ENCODE measurements at places on chromosomes 11 and 22.

DNA sequence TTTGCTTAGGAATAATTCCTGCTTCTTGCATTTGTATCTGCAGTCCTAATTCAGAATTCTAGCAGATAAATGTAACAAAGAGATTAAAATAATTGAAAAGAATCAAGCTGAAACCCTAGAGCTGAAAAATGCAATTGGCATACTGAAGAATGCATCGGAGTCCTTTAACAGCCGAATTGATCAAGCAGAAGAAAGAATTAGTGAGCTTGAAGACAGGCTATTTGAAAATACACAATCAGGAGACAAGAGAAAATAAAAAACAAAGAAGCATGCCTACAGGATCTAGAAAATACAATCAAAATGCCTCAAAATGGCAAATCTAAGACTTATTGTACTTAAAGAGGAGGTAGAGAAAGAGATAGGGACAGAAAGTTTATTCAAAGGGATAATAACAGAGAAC is 8.2 kb downstream of the TREH start:
- DNase-seq: no peak

DNA sequence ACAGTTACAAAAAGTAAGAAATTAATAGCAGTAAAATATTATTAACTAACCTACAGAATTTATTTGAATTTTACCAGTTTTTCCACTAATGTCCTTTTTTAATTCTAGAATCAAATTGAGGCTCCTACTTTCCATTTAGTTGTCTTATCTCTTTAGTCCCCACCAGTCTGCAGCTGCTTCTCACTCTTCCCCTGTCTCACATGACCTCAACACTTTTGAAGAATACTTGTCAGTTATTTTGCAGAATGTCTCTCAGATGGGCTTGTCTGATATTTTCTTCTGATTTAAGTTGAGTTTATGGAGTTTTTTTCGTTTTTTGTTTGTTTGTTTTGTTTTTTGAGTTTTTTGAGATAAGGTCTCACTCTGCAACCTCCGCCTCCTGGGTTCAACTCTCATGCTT is 74.3 kb upstream of the ADORA2A start:
- no peak for DNase-seq

- DNase-seq: no peak
Measured at GRCh38 chr11:62538470-62539237, 8.0 kb downstream of the AHNAK start.

DNA sequence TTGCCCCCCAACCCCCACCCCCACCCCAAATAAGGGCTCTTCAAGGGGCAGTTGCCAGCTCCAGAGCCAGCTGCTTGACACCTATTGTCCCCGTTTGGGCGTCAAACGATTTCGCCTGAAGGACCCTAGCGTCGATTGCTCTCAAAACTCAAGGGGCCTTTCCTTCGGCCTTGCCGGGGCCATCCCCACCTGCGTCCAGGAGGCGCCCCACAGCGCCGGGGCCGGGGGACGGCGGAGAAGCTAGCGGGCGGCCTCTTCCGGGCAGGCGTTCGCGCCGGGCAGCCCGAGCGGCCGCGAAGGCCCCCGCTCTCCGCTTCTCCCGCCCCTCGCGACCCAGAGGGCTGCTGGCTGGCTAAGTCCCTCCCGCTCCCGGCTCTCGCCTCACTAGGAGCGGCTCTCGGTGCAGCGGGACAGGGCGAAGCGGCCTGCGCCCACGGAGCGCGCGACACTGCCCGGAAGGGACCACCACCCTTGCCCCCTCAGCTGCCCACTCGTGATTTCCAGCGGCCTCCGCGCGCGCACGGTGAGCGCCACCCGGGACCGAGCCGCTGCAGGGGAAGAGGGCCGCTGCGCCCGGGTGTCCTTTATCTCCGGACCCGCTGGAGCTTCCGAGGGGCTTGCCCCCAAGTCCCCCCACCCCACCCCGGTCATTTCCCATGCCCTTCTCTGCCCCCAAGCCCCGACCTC is at the start of gene CAPRIN1:
TSS of gene CAPRIN1 (plus strand) at position 383 of the 687 bp plus-strand sequence. CDS start 690 bp downstream, outside the sequence.
- no peak for DNase-seq

GRCh38 chr11:28144808-28145207 is 36.6 kb downstream of the METTL15 start:
- no peak for DNase-seq

DNA sequence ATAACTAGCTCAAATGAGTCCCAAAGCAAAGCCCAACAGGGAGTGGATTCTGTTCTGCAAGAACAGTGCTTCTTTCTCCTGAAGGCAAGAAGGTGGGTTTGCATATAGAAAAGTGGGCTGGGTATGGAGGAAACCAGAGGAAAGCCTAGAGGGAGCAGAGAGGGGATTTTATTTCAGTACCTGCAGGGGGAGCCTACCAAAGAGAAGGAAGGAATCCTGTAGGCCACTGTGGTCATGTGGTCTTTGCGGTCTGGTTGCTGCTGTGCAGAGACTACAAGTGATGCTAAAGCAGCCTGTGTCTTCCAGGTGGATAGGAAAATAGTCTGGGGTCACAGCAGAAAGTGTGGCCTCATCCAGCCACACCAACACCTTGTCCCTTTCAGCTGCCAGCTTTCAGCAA is 33.2 kb upstream of the ZBTB16 start:
- DNase-seq: no peak

DNA sequence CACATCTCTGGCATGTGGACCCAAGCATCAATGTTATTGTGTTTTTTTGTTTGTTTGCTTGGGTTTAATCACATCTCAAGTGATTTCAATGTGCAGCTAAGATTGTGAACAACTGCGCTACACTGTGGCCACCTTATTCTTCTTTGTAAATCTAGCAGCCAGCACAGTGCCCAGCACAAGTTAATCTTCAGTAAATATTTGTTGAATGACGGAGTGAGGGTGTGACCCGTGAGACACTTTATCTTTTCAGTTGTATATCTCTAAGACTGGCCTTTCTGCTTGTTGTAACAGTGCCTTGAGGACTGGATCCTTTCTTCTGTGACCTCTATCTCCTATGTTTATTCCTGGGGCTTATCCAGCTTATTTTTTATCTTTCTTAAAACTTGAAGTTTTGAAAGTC is 21.4 kb upstream of the AMOTL1 start:
- DNase-seq: no peak

DNA sequence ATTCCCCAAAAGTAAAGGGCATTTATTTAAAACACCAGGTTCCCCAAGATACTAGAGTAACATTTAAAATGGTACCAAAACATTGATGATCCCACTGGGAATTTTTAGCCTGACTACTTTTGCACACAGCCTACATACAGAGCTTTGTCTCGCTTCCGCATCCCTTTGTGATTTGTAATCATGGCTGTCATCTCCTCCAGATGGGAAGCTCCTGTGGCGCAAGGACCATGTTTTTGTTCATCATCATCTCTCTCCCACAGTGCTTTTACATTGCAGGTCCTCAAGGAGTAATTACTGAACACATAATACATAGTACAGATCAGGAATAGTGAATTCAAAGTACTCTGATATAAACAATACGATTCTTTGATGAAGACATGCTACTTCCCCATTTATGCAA is 231.2 kb upstream of the MTNR1B start:
- no peak for DNase-seq

- DNase-seq: no peak
Measured at GRCh38 chr22:20402960-20403778, 9.2 kb downstream of the ZNF74 start.

DNA sequence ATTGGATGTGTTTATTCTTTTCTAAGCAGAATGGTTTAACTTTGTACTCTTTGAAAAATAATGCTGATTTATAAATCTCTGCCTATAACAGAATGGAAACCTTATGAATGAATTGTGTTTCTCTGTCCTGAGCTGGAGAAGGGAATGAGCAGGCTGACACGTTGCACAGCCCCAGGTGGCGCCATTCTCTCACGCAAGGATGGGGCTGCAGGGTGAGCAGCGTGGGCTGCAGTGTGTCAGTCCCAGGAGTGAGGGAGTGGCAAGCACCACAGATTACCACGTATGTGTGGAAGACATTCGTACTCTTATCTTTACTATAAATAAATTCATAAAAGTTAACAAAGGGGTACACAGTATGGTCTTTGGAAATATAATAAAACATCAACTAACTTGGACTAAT is 33.4 kb downstream of the FDX1 start:
- no peak for DNase-seq

GRCh38 chr22:43293655-43294392 is 49.3 kb downstream of the SCUBE1 start:
- DNase-seq: no peak

GRCh38 chr22:43747877-43748276 is 64.2 kb downstream of the EFCAB6 start:
- no peak for DNase-seq

- no peak for DNase-seq
Measured at GRCh38 chr11:117781627-117782026, 15.4 kb downstream of the DSCAML1 start.

GRCh38 chr11:103659743-103660142 is 376.7 kb upstream of the DDI1 start:
- no peak for DNase-seq

DNA sequence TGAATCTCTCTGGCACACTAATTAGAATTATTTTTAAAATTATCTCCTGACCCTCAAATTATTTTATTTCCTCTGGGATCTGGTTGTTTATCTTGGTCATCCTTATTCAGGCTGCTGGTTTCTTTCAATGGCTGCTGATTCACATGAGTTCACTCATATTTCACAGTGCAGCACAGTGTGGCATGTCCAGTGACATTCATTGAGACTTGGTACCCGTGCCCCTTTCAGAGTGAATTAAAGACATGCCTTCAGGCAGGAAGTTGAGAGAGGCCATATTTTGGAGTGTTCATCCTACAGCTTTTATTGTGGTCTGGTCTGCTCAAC is 13.5 kb downstream of the DCPS start:
- DNase-seq: no peak

GRCh38 chr11:64415286-64415685 is 56.3 kb downstream of the RPS6KA4 start:
- no peak for DNase-seq

Measured in cortex of kidney (tissue), 1 donor.